Type B pancreatic cell (in vitro differentiated cells): ENCODE measurements at places on chromosomes 3 and 15.

DNA sequence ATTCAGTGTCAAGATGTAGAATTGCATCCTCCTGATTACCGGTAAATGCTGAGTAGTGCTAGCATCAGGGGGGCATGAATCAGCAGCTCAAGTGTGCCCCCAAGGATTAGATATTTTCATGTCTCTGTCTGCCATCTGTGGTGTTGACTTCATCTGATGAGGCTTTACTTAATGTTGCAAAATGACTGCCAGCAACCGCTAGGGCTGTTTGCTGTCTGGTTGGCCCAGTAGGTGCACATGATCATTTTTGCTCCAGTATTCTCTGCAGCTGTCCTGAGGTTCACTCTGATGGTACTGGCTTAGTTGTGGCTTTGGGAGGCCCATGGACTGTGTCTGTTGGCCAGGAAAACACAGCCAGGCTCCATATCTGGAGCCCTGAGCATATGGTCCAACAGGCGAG is 316.4 kb downstream of the SOX2 start:
- DNase-seq: no peak

- no peak for DNase-seq
These were observed 1215.5 kb downstream of the ROBO2 start for GRCh38 chr3:78255403-78255802.

DNA sequence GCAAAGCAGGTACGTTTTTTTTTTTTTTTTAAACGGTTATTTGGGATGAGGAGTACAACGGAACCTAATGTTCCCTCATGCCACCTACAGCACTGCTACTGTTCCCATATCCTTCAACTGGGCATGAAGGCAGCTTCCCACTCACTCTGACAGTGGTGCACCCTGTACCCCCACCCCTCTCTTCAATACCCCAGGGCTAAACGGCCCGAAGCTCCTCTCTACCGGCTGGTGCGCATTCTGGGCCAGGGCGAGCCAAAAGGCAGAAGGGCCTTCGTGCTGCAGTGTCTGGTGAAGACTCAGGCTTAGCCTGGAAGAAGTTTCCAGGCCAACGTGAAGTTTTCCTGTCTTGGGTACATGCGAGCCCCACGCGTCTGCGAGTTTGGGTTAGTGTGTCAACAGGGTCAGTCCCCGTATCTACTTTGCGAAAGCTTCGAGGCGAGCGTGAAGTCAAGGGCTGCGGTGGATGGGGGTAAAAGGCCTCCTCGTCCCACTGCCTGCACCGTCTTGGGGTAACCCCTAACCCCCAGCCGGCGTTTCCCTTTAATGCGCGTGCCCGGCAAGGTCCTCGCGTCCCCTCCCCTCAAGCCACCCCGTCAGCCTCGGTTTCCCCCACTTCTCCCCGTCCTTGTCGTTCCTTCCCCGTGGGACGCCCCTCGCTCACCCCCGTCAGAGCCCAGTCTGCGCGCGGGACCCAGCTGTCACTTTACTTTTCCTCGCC is 765 bp upstream of the UBE2E2 start:
- DNase-seq: no peak

DNA sequence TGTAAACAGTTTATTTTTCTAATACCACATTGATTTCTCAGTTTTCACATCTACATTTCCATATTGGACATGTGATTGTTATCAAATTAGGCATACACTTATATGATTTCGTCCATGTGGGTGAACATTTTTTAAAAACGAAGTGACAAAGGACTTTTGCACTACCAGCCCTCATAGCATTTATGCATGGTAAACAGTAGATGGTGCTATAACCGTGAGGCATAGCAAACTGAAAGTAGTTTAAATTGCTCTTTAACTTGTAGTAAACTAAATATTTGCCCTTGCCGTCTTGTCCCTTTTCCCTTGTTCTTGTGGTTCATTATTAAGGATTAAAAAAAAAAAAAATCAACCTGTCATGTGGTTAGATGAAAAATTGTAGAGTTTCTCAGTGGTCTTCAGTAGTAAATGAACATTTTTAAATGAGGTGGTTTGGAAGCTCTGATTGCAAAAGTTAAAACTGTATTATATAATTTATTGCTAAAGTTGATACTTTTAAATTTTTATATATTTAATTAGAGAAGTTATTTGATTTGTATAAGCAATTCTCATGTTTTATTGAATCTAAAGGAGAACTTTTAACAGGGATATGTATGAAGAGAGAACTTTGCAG is 24.0 kb downstream of the STX19 start:
- DNase-seq: no peak

DNA sequence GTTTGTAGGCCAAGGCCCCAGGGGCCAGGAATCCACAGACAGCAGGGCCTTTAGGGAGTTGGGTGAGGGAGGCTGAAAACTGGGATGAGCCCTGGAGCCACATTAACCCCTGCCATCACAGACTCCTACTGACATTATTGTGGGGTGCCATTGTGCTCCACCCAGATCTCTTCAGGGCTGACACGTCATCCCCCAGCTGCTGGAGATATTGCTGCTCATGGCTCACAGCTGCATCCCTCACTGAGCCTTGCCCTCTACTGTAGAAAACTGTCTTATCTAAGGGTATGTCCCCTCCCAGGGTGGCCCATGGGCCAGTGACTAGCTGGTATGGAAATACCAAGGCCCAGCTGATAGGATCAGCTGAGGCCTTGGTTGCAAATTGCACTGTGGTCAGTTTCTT is 87.3 kb upstream of the PRR23C start:
- DNase-seq: no peak

DNA sequence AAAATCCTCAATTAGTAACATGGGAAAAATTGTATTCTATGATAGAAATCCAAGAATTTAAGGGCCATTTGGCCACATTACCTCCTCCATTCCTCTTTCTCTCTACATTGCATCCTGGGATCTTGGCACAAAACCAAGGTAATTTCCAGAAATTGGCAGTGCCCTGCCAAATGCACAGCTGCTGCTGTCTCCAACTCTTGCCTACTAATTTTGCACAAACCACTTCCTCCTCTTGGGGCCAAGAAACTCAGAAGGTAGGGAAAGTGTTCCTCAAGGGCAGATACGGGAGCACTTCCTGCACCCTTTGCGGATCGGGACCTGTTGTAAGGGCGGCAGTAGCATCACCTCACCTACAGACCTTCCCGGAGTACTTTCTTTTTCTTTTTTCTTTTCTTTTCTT is 57.8 kb downstream of the MAP3K13 start:
- no peak for DNase-seq

- DNase-seq: no peak
These were observed 220.9 kb downstream of the SLC9A9 start for GRCh38 chr3:143627336-143627735.

GRCh38 chr15:101544613-101544945 is 55.1 kb upstream of the PCSK6 start:
- no peak for DNase-seq
